ENCODE measurements at places on chromosomes 1 and 21.
A peak's percentile ranks its signal among the peaks of the same experiment; 100 is the strongest.

- DNase-seq: no peak
These were observed 365.5 kb upstream of the RUNX1 start for GRCh38 chr21:35414507-35415139.

DNA sequence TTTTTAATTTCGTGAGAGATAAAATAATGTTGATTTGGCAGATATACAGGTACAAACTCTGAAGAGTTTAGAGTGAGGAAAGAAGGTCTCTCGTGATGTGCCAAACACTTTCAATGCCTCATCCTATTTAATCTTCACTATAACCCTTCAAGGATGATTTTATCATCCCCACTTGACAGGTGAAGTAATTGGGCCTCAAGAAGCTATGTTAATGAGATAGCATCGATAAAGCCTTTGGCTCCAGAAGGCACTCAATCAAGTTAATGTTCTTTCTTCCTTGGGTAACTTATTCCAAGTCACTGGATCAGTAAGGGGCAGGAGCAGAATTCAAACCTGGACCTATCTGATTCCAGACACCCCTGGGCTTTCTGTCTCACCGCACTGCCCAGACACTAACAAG, 7.2 kb downstream of the LMOD1 start:
- DNase-seq: no peak

GRCh38 chr1:36908096-36908495, 126.2 kb downstream of the GRIK3 start:
- DNase-seq: no peak

DNA sequence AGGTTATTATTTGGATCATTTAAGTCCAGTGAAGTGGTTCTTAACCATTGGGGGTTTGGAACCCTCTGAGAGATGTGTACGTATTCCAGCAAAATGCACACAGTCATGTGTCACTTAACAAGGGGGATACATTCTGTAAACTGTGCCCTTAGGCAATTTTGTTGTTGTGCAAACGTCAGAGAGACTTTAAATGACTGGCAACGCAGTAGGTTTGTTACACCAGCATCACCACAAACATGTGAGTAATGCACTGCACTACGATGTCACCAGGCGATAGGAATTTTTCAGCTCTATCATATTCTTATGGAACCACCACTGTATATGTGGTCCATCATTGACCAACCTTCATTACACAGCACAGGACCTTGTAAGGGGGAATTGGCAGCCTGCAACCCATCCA, 11.9 kb downstream of the AHCYL1 start:
- no peak for DNase-seq

DNA sequence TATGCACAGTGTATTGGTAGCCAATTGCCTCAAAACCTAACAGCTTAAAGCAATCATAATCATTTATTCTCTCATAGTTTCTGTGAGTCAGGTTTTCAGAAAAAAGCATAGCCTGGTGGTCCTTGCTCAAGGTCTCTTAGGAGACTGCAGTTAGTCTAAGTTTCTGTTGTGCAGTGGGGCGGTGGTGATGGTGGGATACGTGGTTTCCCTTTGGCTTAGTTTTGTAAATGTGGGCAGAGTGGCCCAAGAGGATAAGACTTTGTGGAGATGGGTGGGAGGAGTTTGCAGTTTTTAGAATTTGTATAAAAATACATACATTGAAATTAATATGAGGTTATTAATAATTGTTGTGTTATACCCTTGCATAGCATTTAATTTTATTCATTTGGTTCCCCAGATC, 68.6 kb downstream of the NOS1AP start:
- no peak for DNase-seq

GRCh38 chr1:205547936-205548827, 43.7 kb downstream of the CDK18 start:
- no peak for DNase-seq

DNA sequence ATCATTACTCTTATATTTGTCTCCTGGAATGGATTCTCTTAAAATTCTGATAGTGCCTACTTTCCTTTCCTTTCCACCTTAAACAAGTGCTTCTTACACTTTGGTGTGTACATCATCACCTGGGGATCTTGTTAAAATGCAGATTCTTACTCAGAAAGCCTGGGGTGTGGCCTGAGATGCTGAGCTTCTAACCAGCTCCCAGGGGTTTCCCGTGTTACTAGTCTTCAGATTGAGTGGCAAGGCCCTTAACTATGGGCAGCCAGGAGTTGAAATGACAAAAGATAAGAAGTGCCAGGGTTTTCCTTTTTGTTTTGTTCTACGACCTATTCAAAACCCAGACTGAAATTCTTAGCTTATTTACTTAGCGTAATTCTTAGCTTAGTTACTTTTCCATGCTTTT, 159.2 kb downstream of the HFM1 start:
- DNase-seq: no peak

- DNase-seq: no peak
These were observed 120.1 kb downstream of the PRDM2 start for GRCh38 chr1:13820055-13820454.

DNA sequence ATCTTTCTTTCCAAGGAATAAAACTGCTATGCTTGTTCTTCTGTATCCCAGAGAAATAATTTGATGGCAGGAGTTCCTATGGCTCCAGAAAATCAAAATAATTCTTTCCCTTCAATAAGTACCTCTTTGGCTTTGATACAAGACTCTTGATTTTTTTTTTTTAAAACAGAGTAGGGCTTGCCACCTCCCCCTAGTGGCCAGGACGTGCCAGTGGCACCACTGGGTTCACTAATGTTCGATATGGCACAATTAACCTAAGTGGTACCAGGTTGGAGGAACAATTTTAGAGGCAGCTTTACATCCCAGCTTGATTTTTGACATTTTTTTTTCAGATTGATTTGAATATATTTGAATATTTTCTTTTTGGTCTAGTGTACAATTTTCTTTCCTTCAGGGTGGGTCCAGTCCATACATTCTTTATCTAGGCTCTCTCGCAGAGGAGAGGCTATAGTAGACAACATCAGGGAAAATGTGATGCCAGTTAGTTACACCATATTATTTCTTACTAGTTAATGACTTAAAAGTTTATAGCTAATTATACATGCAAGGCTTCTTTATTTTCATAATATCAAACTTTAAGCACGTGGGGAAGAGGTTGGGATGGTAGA, 330.9 kb downstream of the S1PR1 start:
- peak; percentile 22 for DNase-seq

GRCh38 chr21:43025636-43026180, 49.9 kb downstream of the CBS start:
- peak; percentile 74 for DNase-seq

- DNase-seq: no peak
These were observed 79.8 kb upstream of the RALGPS2 start for GRCh38 chr1:178645157-178645807.

DNA sequence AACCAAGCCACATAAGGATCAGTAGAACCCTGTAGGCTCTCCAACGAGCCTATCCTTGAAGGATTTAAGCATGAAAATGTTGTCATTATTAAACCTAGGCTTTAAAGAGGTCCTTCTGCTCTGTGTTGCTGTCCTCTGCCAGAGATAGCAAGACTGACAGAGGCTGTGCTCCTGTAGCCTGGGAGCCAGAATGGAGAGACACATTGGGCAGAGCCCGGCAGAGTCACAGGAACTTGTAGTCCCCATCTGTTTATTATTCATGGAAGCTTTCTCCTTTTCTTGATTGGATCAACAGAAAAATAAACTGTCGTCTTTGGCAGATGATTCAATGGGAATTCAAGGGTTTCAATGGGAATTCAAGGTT, 19.2 kb upstream of the SLAMF1 start:
- DNase-seq: no peak

- DNase-seq: no peak
These were observed 164.9 kb downstream of the RERE start for GRCh38 chr1:8652467-8653046.

- no peak for DNase-seq
These were observed 351.0 kb upstream of the B3GALT2 start for GRCh38 chr1:193537266-193538002.

DNA sequence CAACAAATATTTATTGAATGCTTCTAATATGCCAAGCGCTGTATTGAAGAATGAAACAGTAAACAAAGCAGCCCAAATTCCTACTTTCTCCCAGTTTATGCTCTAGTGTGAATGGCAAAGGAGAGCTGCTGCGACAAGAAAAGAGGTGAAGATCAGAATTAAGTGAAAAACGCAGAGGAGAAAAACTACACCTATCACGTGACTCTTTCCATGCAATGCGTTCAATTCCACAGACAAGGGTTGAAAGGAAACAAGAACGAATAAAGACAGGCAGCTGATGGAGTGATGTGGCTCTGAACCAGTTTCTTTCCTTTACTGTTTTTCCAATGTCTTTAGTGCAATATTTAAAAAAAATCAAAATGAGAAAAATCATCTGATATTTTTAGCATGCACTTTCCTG, 23.6 kb downstream of the MT1HL1 start:
- no peak for DNase-seq

GRCh38 chr1:93669369-93669768, 12.3 kb downstream of the BCAR3 start:
- DNase-seq: no peak

- no peak for DNase-seq
These were observed 14.3 kb downstream of the SLC27A3 start for GRCh38 chr1:153789478-153790034.

GRCh38 chr1:208369045-208369444, 124.9 kb upstream of the PLXNA2 start:
- DNase-seq: no peak

GRCh38 chr1:36207339-36207738, 16.9 kb upstream of the THRAP3 start:
- DNase-seq: peak; percentile 92

GRCh38 chr1:59108481-59109317, 188.2 kb upstream of the FGGY start:
- DNase-seq: no peak

GRCh38 chr1:94976971-94977548, 50.1 kb upstream of the CNN3 start:
- no peak for DNase-seq

GRCh38 chr1:37890378-37891014, 31.1 kb upstream of the MTF1 start:
- peak; percentile 45 for DNase-seq

DNA sequence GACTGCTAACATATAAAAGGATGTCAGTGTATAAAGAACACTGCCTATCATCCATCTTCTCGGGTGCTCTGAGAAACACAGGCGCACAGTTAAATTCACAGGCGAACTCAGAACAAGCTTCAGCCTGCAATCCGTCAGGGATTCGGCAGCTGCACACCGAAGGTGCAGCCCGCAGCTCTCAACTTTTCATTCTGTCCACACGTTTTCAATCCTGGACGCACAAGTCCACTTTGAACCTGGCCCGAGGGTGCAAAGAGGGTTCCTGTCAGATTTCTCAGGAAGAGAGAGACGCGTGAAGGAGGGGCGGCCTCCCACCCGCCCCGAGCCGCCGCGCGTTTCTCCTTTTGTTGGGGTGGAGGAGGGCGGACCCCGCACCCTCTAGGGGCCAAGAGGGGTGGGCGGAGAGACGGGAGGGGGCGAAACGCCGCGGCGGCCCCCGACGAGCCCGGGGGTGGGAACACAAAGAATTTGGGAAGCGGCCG, 724 bp downstream of the DOCK7 start:
- DNase-seq: peak; percentile 44

DNA sequence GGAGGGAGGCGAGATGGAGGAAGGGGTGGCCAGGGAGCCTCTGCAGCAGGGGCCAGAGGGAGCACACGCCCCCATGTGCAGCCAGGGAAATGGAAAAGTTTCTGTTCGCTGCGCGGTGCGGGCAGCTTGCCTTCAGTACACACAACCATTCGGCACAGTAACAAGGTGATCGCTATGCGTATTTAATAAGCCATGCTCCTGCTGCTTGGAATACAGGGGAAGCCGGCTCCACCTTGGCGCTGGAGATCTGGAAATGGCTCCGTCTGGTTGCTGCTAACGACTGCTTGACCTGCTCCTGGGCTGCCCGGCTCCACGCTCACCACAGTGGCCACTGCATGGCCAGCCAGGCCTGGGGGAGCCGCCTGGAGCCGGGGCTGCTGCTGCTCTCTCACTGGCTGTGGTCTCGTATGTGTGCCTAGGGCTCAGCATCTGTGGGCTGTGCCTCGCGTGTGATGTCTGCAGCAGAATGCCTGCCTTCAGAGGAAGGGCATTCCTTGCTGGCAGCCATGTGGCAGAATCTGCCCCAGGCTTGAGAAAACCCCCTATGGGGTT, 86.4 kb upstream of the ACTL8 start:
- no peak for DNase-seq

GRCh38 chr1:151885479-151885878, 23.8 kb downstream of the THEM4 start:
- DNase-seq: no peak

DNA sequence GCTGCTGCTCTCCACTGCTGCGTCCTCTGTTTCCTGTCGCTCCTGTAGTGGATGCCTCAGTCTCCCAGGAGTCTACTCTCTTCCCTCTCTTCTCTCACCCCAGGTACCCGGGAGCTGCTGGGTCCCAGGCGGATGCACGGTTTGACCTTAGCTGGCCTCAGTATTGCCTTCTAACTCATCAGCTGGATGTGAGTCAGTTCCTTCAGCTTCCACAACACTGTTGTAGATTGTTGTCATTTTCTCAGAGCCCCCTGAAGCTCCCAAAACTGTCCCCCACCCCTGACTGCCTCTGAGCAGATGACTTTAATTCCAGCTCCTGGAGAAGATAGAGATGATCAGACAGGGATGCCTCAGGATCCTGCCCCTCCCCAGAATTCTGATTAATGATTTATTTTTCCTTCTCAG, 7.2 kb downstream of the CNIH3 start:
- no peak for DNase-seq

GRCh38 chr1:213985209-213986019, 2.4 kb upstream of the PROX1 start:
- DNase-seq: no peak

GRCh38 chr1:240242601-240243144, 151.0 kb downstream of the FMN2 start:
- peak; percentile 82 for DNase-seq

DNA sequence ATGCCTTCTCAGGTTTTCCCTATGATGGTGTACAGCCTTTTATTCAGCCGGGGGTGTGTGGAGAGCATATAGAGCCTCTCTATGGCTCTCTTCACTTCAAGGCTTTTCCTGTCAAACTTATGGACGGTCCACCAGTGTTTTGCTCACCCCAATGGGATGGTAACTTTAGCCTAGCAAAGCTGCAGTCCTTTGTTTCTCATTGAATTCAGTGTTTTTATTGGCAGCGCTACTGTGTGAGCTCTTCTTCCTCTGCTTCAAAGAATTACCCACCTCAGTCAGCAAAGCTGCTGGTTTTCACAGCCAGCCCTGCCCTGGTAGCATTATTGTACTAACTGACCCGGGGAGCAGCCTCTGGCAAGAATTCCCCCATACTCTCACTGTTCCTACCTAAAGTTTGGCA, 145.3 kb upstream of the RRP15 start:
- no peak for DNase-seq

GRCh38 chr1:106875622-106876021, 180.9 kb upstream of the PRMT6 start:
- no peak for DNase-seq

Measured in fibroblast of the aortic adventitia (primary cell).